ENCODE measurements at places on chromosomes 13 and 19.
A peak's percentile ranks its signal among the peaks of the same experiment; 100 is the strongest.

GRCh38 chr19:49340069-49340864 is 5.1 kb downstream of the CD37 start:
- no peak for DNase-seq

GRCh38 chr13:41708713-41709112 is 251.4 kb downstream of the RGCC start:
- no peak for DNase-seq

DNA sequence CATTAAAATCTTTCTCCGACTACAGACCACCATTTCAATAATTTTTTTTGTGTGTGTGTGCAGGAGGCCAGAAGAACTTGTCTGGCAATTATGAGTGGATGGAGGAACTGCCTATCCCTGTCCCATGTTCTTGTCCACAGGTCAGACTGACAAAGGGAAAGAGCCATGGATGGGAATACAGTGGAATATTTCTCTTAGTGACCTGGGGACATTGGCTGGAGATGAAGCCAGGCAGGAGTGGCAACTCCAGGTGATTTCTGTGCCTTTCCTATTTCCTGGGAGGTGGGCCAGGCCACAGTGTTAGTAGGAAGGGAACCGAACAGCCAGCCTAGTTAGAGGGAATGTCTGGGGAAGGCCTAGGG is 3.7 kb downstream of the PSG9 start:
- no peak for DNase-seq

DNA sequence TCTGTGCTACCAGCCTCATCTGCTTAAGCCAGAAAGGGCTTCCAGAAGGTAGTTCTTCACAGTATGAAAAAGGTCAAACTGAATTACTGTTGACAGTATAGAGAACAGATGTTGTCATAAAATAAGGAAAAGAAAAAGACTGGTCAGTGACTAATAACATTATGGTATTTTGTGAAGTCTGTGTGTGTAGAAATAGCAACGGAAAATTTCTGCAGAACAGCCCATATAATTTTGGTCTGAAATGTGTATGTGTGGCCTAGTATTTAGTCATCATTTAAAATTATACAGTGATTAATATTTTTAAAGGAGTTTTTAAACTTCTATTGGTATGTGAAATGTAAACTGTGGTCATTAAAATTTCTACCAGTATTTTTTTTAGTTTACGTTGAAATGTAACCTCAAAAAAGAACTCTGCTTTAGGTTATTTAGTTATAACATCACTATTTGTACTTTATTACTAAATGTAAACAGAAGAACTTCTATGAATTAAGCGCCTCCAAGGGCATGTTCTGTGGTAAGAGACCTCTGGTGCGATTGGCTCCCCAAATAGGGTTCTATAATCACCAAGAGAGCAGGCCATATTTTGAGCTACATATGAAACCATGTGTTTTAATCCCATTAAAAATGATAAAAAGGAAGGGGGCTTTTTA is 3.3 kb upstream of the GPR183 start:
- DNase-seq, result no peak

DNA sequence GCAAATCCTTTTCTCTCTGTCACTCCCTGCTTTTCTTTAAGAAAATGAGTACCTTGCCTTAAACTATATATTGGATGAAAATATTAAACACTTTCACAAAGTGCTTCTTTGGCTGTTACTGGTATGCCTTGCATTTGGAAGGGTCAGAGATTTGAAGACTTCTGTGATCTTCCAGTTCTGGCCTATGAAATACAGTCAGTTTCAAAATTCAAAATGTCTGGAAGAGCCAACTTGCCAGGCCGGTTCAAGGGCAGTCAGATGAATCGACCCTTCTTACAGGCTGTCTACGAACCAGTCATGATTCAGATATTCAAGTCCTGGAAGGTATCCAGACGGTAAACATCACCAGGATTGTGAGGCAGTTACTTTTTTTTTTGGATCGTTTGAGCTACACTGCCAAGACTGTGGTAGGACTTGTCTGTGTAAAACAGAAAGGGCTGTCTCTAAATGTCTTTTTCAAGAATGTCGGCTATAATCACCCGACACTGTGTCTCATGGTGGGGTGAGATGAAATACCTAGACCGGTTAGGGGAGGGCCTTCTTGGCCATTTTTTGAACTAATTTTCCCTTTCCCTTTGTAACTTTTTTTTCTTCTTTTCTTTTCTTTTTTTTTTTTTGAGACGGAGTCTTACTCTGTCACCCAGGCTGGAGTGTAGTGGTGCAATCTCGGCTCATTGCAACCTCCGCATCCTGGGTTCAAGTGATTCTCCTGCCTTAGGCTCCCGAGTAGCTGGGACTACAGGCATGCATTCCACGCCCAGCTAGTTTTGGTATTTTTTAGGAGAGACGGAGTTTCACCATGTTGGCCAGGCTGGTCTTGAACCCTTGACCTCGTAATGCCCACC is 11.2 kb downstream of the ACTN4 start:
- no peak for DNase-seq

GRCh38 chr19:50695251-50696093 is 24.1 kb downstream of the SHANK1 start:
- DNase-seq, result peak; percentile 2

GRCh38 chr13:106262886-106263285 is 272.6 kb downstream of the EFNB2 start:
- no peak for DNase-seq

GRCh38 chr19:15468675-15469512 is 4.5 kb upstream of the RASAL3 start:
- no peak for DNase-seq

DNA sequence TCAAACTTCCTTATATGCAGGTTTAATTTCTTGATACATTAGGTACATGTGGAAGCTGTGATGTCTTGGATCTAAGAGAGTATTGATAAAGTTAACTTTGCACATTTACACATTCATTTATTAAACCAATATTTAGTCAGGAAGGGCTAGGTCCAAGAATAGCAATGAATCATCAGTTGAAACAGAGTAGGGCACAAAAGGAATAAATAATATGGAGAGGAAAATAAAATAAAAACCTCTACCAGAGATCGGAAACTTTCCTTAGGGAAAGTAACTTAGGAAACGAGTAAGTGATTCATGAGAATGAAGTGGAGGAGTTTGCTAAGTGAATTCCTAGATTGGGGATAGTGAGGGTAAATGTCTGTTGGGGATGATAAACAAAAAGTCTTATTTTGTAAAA is 259.4 kb upstream of the DACH1 start:
- no peak for DNase-seq

- DNase-seq, result no peak
Observed at GRCh38 chr19:39086386-39086785, 2.2 kb downstream of the ACP7 start.

GRCh38 chr13:59494151-59494550 is 669.6 kb downstream of the DIAPH3 start:
- DNase-seq, result no peak

GRCh38 chr19:39420769-39421168 is 8.3 kb downstream of the PLEKHG2 start:
- DNase-seq, result no peak

DNA sequence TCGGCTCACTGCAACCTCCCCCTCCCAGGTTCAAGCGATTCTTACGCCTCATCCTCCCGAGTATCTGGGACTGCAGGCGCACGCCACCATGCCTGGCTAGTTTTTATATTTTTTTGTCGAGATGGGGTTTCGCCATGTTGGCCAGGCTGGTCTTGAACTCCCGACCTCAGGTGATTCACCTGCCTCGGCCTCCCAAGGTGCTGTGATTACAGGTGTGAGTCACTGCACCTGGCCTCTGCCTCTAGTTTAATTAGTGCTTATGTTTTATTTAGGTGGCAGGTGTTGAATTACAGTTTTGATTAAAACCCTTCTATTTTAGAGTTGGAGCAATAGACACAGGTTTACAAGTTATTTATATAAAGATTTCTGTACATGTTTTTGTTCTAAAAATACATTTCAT is 42.8 kb downstream of the ATP11A start:
- DNase-seq, result no peak

DNA sequence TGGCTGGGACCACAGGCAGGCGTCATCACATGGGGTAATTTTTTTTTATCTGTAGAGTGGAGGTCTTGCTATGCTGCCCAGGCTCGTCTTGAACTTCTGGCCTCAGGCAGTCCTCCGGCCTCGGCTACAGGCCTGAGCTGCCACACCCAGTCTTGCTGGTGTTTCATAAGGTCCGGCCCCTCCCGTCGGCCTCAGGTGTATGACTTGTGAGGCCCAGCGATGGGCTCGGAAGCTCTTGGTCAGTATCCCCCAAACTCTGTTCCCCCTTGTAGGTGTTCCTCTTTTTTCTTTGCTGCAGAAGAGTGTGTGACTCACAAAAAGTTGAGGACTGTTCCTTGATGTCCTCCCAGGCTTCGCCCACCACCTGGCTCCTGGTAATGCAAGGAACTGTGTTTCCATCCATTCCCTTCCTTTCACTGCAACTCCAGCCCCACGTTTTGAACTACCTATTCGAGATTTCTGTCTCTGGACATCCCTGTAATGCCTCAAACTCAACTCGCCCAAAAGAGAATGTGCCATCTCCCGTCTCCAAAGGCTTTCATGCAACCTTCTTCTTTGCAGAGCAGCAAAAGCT is 5.0 kb downstream of the USF2 start:
- DNase-seq, result no peak

- no peak for DNase-seq
Observed at GRCh38 chr19:56538761-56539263, at the start of gene ZFP28. Gene ZFP28, plus strand, starts transcription at chr19:56538948. Its CDS starts 71 bp downstream, at chr19:56539019.

Measured in hippocampal formation (tissue), 2 donors.